GM10248 (cell line): ENCODE measurements at places on chromosomes 16 and 17.
A peak's percentile ranks its signal among the peaks of the same experiment; 100 is the strongest.

GRCh38 chr17:50949989-50950877, 84.1 kb upstream of the TOB1 start:
- peak; percentile 79 for DNase-seq

DNA sequence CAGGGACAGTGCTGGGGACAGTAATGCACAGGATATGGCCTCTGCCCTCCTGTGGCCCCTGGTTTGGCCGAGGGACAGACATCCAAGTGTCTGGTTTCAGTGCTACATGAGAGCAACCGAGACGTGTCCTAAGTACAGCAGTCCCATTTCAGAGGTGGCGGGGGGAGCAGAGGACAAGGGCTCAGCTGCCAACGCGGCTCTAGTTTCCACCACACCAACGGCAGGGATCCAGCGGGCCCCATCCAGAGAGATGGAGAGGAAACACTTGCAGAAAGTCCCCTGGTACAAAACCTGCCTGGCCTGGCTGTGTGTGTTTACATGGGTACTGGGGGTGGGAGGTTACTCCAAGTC, 125.8 kb upstream of the SMURF2 start:
- DNase-seq = no peak

DNA sequence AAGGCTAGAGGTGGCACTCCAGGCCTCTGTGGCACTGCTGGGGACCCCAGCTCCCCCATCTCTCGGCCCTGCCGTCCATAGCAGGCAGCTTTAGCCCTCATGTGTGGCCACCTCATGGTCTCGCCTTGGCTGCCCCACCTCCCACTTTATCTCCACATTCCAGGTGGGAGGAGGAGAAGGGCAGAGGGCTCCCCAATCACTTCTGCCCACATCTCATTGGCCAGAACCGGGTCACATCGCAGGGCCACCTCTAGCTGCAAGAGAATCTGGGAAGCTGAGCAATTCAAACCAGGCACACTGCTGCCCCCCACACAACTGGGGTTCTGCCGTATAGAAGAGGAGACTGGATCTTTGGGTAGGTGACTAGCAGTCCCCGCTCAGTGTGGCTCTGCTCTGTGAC, 1.6 kb downstream of the DRC7 start:
- DNase-seq = no peak

GRCh38 chr17:79203657-79204056, 129.0 kb downstream of the ENGASE start:
- no peak for DNase-seq

DNA sequence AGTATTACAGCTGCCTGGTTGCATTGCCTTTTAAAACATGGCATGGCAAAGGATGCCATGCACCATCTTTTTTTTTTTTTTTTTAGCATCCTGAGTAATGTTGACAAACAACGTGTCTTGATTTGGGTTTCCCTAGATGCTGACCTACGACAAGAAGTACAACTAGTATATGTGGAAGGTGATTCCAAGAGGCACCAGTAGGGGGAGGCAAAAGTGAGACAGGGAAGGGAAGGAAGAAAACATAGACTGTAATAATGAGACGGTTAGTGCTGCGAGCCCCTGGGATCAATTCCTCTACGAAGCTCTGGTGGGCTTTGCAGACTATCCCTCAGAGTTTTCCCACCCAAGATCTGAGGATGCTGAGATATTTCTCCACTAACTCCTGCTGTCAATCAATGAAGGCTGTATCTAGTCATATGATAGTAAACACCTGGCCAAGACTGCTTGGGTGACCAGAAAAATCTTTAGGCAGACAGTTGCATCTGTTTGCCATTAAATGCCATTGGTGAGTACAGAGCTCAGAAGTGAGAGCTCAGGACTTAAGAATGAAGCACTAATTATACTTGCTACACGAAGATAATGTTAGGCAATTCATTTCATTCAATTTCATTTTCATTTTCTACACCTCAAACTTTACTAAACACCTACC, 458.6 kb upstream of the GOT2 start:
- peak; percentile 8 for DNase-seq

DNA sequence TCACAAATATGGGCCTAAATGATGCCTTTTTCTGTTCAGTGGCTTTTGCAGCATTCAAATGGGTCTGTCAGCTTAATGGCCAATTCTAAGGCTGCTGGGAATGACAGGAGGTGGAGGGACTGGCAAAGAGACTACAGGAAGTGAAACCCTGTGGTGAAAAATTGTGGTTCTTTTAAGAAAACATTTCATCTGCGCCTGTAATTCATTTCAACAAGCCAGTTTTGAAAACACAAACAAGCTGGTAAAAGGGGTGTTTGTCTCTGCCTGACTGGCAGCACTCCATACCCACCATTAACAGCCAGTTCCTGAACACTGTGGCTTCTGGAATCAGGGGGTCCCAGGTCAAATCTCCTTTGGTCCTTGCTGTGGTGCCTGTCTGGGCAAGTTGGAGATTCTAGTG, 3.6 kb upstream of the KDM8 start:
- peak; percentile 58 for DNase-seq

GRCh38 chr16:23877107-23878070, 41.6 kb downstream of the PRKCB start:
- DNase-seq = peak; percentile 17

DNA sequence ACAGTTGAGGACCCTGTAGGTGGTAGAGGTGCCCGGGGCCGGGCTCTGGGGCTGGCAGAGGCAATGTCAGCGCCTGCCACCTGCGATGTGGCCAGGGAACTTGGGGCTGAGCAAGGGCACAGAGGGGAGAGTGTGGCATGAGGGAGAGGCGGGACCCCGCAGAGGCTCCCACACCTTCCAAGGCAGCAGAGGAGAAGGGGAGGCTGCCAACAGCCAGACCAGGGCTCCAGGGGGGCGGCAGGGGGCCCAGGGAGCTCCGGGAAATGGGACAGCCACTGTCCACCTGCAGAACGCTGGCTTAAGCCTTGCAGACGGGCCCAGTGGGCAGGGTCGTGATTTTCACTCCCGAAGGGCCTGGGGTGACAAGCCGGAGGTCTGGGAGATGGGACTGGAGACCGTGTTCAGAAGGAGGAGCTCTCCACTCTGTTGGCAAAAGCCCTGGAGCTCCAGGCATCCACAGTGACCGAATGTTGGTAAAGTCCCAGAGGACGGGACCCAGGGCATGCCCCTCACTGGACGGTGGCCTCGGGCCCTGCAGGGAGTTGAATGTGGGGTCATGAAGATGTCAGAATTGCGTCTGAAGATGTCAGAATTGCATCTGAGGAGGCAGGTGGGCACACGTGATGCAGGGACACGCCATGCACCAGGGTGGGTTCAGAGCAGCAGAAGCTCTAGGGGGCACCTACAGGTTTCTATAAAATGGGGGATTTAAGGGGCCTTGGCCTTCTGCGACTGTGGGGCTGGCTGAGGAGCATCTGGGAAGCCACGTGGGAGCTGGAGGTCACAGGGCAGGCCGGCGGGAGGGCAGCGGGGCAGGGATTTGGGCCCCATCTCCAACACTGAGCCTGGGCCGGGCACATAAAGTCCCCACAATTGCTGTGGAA, 18.6 kb downstream of the CD7 start:
- no peak for DNase-seq

GRCh38 chr17:29838961-29839360, 91.1 kb downstream of the SSH2 start:
- DNase-seq = no peak

DNA sequence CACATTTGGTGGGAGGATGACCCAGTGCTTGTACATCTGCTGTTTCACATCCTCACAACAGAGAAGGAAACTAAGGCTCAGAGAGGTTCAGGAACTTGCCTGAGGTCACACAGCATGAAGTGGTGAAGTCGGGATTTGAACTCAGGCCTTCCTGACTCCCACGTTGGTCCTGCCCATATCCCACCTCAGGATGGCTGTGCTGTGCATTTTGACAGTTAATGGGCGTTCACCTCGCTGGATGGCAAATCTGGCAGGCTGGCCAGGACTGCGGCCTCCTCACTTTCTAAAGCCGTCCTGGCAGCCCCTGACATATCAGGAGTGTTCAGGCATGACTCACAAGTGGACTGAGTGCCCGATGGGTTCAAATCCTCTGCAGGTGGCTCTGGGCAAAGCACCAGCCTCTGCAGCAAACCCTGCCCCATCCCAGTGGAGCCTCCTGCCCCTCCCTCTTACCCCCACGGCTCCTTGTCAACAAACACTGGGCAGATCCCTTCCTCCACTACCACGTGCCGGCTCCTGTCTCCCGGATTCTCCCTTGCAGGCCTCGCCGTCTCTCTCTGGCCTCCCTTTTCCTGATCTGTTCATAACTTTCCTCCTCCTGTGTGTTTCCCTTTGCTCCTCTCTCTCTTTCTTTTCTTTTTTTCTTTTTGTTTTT, 29.2 kb downstream of the SOCS3 start:
- DNase-seq = no peak

DNA sequence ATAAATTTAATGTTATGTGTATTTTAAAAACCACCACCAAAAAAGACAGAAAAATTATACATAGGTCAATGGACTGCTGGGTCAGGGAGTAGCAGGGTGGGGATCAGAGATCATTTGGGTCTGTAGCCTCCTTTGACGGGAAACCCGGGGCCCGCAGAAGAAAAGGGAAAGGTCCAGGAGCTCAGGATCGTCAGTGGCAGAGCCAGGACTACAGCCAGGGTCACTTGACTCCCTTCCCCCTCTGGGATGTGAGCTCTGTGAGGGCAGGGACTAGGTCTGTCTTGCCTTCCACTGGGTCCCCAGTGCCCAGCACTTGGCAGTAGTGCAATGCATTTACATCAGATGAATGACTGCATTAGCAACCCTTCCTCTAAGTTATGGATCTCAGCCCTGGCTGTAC, 62.1 kb downstream of the TOM1L2 start:
- no peak for DNase-seq

- DNase-seq = no peak
Measured at GRCh38 chr17:77460514-77461046, 319.8 kb downstream of the SEC14L1 start.

DNA sequence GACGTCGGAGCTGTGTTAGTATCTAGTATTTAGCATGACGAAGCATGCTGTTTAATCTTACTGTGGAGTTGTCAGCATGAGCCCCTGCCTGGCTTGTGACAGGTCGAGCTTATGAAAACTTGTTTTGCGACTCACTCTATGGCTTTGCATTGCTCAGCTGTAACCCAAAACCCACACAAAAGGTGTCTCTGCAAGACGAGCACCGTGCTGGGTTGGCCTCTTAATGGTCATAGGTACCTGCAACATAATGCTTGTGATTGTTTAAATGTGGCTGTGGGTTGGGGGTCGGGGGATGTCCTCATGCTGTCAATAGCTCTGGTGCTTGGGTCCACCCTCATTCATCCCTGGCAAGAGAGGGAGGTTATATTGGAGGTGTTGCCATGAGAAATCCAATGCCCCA, 5.4 kb downstream of the NTN1 start:
- no peak for DNase-seq

GRCh38 chr16:82055117-82055516, 20.1 kb downstream of the HSD17B2 start:
- DNase-seq = no peak

DNA sequence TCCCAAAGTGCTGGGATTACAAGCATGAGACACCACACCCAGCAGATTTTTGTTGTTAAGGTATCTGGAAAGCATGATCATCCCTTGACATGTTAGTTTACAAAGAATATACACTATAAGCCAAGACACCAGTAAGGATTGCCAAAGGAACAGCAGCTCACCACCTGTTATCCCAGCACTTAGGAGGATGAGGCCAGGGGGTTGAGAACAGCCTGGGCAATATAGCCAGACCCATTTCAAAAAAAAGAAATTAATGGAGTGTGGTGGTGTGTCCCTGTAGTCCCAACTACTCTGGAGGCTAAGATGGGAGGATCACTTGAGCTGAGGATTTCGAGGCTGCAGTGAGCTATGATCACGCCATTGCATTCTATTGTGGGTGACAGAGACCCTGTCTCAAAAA, 5.1 kb downstream of the ANKRD40CL start:
- no peak for DNase-seq

GRCh38 chr17:10010752-10011151, 105.7 kb upstream of the RCVRN start:
- no peak for DNase-seq

DNA sequence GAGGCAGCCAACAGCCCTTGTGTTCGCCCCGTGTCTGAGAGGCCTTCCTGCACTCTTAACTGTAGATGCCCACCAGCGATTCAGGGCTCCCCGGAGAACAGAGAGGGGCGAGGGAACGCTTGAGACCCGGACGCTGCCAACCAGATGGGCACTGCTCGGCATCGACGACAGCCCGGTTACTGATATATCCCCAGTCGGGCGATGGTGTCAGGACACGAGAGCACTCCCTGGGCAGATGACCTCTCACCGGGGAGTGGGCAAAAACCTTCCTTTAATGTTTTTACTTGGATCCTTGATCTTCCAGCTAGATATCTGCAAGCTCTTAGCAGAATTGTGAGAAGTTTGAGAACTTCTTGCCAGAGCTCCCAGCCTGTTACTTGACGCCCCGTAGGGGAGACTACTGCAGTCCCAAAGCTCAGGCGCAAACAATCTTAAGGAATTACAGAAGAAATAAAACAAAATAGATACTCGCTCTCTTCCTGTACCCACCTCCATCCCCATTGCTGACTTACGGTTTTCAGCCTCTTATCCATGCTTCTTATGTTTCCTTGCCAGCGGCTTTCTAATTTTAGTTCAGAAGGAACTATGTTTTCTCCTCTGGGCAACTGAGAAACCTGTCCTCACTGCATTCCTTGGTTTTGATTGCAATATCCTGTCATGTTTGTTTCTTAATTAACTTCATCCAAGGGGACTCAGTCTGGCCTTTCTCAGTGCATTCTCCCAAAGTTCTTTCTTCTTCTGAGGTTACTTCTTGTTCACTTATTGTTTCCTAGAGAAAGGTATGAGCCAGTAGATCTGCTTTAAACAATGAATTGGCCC, 845 bp downstream of the SP2 start:
- no peak for DNase-seq

- no peak for DNase-seq
Measured at GRCh38 chr17:8243827-8244226, 4.0 kb downstream of the CTC1 start.

DNA sequence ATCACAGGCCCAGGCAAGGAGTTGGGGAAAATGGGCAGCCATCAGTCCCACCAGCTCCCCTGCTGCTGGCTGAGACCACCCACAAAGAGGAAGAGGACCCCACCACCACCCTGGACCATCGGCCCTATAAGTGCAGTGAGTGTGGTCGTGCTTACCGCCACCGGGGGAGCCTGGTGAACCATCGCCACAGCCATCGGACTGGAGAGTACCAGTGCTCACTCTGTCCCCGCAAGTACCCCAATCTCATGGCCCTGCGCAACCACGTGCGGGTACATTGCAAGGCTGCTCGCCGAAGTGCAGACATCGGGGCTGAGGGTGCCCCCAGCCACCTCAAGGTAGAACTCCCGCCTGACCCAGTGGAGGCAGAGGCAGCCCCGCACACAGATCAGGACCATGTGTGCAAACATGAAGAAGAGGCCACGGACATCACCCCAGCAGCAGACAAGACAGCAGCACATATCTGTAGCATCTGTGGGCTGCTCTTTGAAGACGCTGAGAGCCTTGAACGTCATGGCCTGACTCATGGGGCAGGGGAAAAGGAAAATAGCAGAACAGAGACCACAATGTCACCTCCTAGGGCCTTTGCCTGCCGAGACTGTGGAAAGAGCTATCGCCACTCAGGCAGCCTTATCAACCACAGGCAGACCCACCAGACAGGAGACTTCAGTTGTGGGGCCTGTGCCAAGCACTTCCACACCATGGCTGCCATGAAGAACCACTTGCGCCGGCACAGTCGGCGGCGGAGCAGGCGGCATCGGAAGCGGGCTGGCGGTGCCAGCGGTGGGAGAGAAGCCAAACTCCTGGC, 3.6 kb downstream of the ZNF646 start:
- no peak for DNase-seq
